ENCODE measurements at places on chromosomes 5 and 9. TPM values are rescaled to one million over a fixed set of nuclear protein-coding genes. Genes with fewer than 3 reads are reported as not detected.

The PLEKHG4B gene
- 11.6 TPM for polyA plus RNA-seq

The ADAMTSL2 gene
- 2.8 TPM for polyA plus RNA-seq

The DNM1 gene
- 246 TPM for polyA plus RNA-seq

The STXBP1 gene
- 27.3 TPM for polyA plus RNA-seq

The PCDHB11 gene
- polyA plus RNA-seq, result 4.9 TPM

The TLX3 gene
- not detected for polyA plus RNA-seq
